ENCODE measurements at places on chromosomes 6 and 20. TPM values are rescaled to one million over a fixed set of nuclear protein-coding genes. Genes with fewer than 3 reads are reported as not detected.

DNA sequence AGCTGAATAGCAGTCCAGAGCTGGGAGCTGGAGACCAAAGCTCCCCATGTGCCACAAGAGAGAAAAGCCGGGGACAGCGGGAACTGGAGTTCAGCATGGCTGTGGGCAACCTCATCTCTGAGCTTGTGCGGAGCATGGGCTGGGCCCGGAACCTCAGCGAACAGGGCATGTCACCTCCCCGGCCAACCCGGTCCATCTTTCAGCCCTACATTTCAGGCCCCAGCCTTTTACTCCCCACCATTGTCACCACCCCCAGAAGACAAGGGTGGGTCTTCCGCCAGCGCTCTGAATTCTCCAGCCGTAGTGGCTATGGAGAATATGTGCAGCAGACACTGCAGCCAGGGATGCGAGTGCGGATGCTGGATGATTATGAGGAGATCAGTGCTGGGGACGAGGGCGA, 4.0 kb downstream of the CUL9 start:
- H3K27me3 ChIP-seq = no peaks in the 10 kb centered on the region
- H3K27ac ChIP-seq = no peak overlapping the region
- peaks cover 17% of the 10 kb centered on the region for H3K4me1 ChIP-seq
- H3K4me3 ChIP-seq = no peak overlapping the region

Gene HLA-DMA
- 1.2 TPM for total RNA-seq

DNA sequence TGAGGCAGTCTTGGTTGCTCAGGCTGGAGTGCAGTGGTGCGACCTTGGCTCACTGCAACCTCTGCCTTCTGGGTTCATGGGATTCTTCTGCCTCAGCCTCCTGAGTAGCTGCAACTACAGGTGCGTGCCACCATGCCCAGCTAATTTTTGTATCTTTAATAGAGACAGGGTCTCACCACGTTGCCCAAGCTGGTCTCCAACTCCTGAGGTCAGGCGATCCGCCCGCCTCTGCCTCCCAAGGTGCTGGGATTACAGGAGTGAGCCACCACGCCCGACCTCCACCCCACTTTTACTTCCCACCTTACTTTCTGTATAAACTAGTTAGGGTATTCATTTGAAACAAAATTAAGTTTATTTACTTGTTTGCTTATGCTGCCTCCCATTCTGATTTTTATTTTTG, 86.5 kb downstream of the NCOA3 start:
- H3K4me3 ChIP-seq = no peak overlapping the region
- no peaks in the 10 kb centered on the region for H3K27me3 ChIP-seq
- DNase-seq = no peak

Gene SRXN1
- 29.7 TPM for total RNA-seq

Gene TFAP2D
- total RNA-seq = not detected

GRCh38 chr6:127291495-127291894, 24.8 kb downstream of the RNF146 start:
- H3K4me3 ChIP-seq = no peak overlapping the region
- peaks cover 10% of the 10 kb centered on the region for H3K36me3 ChIP-seq
- H3K4me1 ChIP-seq = no peaks in the 10 kb centered on the region
- no peak overlapping the region for H3K27ac ChIP-seq

Gene BPIFA1
- not detected for total RNA-seq

DNA sequence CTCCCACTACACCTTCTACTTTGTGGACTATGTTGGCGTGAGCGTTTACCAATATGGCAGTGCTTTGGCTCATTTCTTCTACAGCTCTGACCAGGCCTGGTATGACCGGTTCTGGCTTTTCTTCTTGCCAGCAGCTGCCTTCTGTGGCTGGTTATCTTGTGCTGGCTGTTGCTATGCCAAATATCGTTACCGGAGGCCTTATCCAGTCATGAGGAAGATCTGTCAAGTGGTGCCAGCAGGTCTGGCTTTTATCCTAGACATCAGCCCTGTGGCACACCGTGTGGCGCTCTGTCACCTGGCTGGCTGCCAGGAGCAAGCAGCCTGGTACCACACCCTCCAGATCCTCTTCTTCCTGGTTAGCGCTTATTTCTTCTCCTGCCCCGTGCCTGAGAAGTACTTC, 16.5 kb upstream of the EFHC1 start:
- DNase-seq = no peak
- H3K27ac ChIP-seq = no peak overlapping the region
- no peak overlapping the region for H3K4me3 ChIP-seq
- H3K4me1 ChIP-seq = no peaks in the 10 kb centered on the region
- H3K36me3 ChIP-seq = no peaks in the 10 kb centered on the region
- no peaks in the 10 kb centered on the region for H3K27me3 ChIP-seq

DNA sequence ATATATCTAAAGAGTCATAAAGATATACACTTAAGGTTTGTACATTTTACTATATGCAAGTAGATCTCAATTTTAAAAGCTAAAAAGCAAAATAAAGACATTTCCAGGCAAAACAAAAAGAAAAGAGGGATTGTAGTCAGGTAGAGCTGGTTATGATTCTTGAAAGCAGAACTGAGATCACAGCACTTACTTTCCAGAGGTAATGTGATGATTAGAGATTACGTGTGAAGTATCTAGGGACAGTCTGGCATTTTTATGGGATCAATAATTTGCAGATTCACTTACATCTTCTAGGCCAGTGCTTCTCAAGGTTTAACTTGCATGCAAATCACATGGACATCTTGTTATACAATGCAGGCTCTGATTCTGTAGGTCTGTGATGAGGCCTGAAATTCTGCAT, 595.5 kb downstream of the KIF16B start:
- H3K4me3 ChIP-seq = no peak overlapping the region
- H3K36me3 ChIP-seq = no peaks in the 10 kb centered on the region
- H3K27me3 ChIP-seq = no peaks in the 10 kb centered on the region

Data from endothelial cell of umbilical vein (primary cell).